COLO829 (cell line): ENCODE measurements at places on chromosomes 12 and 14.

GRCh38 chr14:104315625-104316024 is 177.2 kb downstream of the KIF26A start:
- DNase-seq = no peak

DNA sequence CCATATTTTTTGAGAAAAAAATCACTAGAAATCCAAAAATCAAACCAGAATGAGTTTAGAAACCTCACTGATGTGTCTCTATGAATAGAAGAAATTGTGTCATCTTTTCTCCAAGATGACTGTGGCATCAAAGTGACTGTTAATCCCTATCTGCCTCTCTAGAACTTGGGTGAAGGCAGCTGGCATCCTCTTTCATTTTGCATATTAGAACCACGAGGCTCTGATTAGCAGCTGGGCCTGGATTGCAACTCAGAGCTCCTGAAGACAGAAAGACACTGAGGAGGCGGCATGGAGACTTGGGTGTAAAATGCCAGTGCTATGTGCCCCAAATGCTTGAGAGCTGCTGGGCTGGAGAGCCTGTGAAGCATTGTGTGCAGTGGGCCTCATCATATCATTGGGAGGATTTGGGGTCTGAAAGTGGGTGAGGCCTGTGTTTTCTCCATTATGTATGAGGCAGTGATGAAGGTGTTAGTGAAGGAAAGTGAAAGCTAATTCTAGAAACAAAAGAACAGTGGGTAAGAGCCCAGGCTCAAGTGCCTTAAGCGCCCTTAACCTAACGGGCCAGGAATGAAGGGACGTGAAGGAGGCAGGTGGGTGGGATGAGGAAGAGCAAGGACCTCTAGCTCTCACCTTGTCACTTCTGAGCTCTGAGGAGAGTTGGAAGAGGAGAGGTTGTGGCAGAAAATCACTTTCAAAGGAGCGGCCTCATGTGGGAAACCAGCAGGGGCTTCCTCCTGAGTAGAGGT is 26.2 kb downstream of the NKX2-8 start:
- DNase-seq = no peak

- no peak for DNase-seq
These were observed 105.1 kb downstream of the KTN1 start for GRCh38 chr14:55684956-55685584.

DNA sequence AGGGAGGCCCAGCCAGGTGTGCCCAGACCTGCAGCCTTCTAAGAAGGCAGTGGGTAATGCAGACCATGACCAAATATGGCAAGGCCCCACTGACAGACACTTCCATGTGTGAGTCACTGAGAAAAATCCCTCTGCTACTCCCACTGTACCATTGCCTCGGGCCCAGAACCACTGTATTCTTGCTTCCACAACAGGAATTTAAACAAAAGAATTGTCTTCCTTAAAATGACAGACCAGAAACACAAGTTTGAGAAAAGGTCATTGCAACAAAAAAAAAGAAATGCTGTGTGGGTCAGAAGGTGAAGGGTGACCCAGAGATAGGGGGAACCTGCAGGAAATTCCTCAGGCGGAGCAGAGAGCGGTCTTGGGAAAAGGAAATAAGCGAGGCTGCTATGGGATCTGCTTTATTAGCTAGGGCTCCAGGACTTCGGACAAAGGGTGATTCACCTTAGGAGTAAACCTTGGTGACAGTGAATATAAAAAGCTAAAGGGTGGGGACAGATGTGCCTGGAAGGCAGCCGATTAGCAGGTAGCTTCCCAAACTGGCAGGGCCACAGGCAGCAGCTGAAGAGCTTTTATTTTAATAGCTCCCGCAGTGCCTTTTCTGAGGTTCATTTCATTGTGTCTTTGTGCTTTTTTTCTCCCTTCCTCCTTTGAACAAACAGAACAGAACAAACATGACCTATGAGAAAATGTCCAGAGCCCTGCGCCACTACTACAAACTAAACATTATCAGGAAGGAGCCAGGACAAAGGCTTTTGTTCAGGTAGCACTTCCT is 185.3 kb upstream of the BCL2L14 start:
- no peak for DNase-seq

GRCh38 chr12:10959804-10960203 is 20.7 kb upstream of the TAS2R14 start:
- DNase-seq = no peak

DNA sequence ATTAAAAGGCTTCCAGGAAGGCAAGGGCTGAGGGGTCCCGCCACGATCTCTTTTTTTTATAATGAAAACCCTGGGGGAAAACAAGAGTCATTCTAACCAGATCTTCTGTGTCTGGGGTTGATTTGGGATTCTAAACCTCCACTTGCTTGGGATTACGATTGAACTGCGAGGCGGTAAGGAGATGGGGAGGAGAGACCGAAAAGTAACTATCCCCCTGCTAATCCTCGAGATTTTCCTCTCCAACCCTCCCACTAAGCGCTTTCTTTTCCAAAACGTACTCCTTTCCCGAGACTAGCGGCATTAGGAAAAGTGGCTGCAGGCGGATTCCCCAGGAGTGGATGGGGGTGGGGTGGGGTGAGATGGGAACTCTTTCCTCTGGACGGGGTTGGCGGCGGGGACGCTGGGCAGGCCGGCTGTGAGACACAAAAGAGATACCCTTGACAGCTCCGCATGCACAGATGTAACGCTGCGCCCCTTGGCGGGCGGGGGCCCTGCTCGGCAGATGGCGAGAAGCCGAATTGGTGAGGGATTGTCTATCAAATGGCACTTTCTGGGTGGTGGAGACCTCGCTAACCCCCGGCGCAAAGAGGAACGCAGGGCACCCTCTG is 830 bp upstream of the SRRM4 start:
- no peak for DNase-seq
